ENCODE measurements at places on chromosomes 1 and 21.

- no peak for DNase-seq
These were observed 130.6 kb downstream of the LIPI start for GRCh38 chr21:14080040-14080763.

DNA sequence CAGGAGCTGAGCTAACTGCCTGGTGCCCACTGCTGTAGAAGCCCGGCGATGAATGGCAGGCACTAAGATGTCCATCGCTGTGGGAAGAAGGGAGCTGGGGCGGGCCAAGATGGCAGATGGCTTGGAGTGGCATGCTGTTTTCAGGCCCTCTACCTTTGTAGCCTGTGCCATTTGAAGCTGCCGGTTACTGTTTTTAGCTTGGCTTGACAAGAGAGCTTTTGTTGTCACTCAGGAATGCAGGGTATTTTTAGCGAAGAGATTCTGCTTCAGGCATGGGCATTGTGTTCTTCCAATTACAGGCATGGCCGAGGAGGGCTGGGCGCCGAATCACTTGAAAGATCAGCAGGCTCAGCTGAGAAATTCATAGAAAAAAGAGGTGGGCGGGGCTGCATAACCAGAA, 348.7 kb downstream of the RPS6KC1 start:
- no peak for DNase-seq

GRCh38 chr1:149995927-149996326, 14.6 kb downstream of the OTUD7B start:
- DNase-seq = peak; percentile 75

GRCh38 chr1:32066489-32066873, 6.3 kb upstream of the TMEM39B start:
- peak; percentile 65 for DNase-seq

GRCh38 chr1:228210712-228211530, 3.1 kb downstream of the OBSCN start:
- DNase-seq = no peak

DNA sequence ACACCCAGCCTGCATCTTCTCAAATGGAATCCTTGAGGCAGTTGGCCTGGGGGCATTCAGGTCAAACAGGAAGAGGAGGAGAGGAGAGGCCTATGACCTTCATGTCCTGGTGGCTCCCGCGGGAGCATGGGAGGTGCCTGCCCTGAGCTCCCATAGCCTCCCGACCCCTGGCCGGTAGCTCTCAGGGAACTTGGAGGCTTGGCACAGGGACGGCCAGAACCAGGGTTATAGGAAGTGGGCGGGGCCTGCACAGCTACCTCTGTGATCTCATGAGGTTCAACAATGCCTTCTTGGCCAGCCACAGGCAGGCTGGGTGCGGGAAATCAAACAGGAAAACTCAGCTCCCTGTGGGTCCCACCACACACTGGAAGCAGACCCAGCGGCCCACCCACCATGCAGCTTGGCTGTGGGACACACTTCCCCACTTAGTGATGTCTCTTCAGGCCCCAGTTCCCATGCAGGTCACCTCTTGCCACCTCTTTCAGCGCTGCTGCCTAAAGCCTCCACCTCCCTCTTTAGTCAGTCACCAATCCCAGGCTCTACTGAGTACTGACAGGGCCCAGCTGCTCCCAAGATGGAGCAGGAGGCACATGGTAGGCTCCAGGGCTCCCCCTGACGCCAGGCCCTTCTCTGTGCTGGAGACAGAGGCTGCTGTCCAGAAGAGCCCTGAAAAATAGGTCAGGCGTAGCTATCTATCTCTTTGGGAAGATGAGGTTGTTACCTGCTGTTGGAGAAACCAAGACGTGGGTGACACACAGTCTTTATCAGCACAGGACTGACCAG, at the start of gene SLFNL1:
SLFNL1 (minus strand) TSS at position 200 of the 783 bp plus-strand sequence. CDS start 1,065 bp downstream, outside the sequence.
- DNase-seq = no peak

- DNase-seq = no peak
These were observed 117.7 kb upstream of the SGIP1 start for GRCh38 chr1:66416295-66416694.

DNA sequence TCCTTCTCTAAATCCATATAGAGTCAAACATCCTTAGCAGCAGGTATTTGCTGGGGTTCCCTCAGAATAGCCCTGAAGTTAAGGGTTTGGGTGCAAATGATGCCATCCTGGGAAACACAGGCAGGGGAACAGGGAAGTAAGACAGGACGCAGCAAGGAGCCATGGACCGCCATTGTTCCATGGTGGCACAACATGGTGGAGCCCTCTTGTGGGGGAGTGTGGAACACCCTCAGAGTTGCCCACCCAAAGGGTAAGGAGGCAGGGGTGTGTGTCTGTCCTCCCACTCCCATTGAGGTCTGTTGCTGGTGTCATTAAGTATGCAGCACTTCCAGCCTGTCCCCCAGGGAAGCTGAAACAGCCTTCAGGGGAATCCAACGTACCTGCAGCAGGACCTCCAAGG, 20.4 kb upstream of the RCAN1 start:
- no peak for DNase-seq

DNA sequence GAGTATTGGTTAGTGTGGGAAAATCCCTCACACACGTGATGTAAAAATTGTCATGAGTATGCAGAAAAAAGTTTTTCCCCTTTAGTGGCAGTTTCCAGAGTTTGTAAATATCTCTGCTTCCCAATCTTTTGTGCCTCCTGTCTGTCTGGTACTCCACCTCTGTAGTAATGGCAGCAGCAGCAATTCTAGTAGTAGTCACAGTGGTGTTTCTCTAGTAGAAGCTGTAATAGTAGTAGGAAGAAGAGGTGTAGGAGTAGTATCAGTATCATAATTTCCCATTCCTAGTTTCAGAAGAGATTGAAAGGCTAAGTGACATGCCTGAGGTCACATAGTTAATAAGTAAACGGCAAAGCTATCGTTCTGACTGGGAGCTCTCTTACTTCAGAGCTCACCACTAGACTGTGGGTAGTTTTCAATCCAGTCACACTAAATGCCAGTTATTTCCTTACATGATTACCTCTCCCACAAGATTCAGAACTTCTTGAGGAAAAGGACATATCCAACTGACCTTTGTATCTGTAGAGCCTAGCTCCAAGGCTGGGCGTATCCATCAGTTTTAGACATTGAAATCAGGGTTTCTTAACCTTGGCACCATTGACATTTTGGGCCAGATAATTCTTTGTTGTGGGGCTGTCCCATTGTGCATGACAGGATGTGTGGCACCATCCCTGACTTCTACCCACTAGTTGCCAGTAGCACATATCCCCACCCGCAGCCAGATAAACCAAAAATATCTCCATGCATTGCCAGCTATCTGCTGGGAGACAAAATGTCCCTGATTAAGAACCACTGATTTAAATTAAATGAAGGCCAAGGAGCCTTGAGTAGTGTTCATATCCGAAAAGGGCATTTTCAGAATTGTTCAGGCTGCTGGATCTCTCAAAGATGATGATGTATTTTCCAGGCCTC, 135.9 kb downstream of the FGGY start:
- no peak for DNase-seq
